Stimulated activated CD4-positive, alpha-beta T cell treated with anti-CD3 and anti-CD28 coated beads, Interleukin-15, amount 100 ng/mL, for 48 hours (primary cell): ENCODE measurements at places on chromosomes 2 and 18.

- no peak for DNase-seq
Observed at GRCh38 chr2:120764492-120764891, 28.8 kb downstream of the GLI2 start.

GRCh38 chr18:10459587-10459986 is 5.2 kb downstream of the APCDD1 start:
- no peak for DNase-seq

GRCh38 chr18:48184118-48184517 is 225.1 kb downstream of the ZBTB7C start:
- DNase-seq: no peak

- no peak for DNase-seq
Observed at GRCh38 chr18:50875966-50876536, 2.9 kb upstream of the ME2 start.

GRCh38 chr18:46320297-46320696 is 216.1 kb downstream of the HAUS1 start:
- DNase-seq: no peak

DNA sequence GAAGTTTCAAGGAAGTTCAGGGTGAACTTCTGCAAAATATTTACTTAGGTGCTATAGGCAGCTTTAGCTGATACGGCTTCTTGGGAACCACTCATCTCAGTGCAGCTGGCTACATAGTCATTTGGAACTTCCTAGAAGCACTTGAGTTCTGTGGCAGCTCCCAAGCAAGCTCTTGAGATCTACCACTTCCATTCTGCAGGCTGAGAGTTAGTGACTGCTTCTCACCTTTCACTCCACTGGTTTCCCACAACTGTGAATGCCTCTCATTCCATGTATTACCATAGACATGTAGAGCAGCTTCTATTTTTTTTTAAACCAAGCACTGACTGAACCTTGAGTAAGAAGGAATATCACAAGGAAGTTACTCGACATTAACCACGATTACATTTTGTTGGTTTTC is 994.1 kb upstream of the ACVR2A start:
- no peak for DNase-seq

- peak; percentile 49 for DNase-seq
Observed at GRCh38 chr2:102147935-102148334, 5.4 kb downstream of the IL1R1 start.

GRCh38 chr2:18149660-18150246 is 271.3 kb downstream of the KCNS3 start:
- no peak for DNase-seq

DNA sequence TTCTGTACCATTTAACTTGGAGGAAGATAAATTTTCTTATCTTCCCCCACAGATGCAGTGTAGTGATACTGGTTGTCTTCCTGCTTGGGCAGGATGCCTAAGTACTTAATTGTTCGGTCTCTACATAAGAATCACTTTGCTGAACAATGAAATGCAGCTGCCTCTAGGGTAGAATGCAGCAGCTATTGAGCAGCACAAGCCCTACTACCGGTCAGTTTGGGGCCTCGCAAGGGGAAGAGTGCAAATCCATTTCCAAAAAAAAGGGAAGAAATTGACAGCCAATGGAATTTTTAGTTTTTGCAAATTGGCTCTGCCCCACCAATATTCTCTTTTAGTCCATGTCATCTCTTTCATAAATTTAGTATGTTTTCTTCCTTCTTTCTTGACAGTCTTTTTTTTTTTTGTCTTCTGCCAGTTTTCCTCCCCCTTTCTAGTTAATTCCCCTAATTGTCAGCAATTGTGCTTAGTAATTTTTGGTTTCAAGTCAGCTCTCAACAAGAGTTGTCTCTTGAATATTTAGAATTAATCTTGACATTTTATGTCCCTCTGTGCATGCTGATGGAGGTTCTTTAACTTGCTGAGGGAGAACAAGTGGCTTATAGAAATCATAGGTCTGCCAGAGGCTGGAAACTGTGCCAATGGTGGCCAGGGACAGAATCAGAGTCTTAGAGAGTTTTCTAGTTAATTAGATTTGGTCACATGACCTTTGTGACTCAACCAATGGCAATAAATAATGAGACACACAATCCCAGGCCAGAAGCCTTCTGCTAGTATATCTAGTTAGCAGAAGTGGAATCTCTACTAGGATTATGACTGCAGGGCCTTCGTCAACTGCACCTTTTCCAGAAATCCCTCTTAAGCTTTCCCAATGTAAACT is 270.0 kb downstream of the CTNNA2 start:
- no peak for DNase-seq

DNA sequence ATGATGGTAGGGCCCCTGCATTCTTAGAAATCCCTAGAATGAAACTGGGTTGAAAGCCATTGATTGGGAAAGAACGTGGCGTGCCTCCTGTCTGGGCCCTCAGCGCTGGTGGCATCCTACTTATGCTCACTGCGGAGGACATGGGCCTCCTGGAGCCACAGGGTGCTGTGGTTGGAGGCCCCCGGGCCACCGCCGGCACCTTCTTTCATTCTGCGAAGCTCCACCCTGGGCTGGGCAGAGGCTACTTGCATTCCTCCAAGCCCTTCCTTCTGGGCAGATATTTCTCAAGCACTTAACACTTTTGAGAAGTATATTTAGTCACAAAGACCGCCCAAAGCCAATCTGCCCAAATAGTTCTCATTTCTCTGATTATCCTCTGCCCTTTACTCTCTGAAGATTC is 311.9 kb downstream of the MYCN start:
- DNase-seq: no peak

DNA sequence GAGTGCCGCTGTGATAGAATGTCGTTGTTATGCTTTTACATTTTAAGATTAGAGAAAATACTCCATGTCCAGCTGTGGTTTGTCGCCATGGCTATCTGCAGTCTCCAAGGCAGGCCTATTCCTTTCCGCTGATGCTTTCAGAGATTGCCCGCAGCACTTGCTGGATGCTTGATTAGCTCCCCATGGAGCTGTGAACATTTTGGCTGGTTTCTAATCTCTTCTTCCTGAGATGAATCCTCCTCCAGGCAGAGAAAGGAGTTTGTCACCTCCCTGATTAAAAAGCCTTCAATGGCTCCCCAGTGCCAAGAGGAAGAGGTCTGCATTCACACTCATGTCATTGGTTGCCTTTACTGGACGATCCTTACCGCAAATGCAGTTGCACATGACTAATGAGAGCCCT is 32.6 kb upstream of the LPIN1 start:
- no peak for DNase-seq
